ENCODE measurements at places on chromosomes 13 and 19. TPM values are rescaled to one million over a fixed set of nuclear protein-coding genes. Genes with fewer than 3 reads are reported as not detected.

GRCh38 chr13:110726726-110727125 is 13.2 kb downstream of the ING1 start:
- no peak for DNase-seq

GRCh38 chr19:51546650-51547396 is 15.4 kb upstream of the SIGLEC6 start:
- no peak for DNase-seq

DNA sequence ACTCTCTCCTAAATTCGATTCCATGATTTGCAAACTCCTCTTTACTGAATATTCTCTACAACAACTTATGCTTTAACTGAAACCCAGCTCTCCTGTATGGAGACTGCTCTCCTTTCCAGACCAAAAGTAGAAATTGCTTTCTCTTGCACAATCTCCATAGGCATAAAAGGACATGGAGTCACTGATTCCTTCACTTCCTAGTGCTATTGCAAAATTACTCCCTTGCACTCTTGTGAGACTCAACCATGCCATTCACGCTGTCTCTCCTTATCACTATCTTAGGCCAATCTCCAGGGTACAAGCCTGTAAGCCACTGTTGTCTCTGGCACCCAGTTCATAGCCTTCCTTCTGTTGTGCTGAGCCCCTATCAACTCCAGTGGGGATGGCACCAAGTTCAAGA is 30.6 kb downstream of the SERPINE3 start:
- no peak for DNase-seq

- no peak for DNase-seq
These were observed 31.3 kb upstream of the STARD13 start for GRCh38 chr13:33316890-33317289.

DNA sequence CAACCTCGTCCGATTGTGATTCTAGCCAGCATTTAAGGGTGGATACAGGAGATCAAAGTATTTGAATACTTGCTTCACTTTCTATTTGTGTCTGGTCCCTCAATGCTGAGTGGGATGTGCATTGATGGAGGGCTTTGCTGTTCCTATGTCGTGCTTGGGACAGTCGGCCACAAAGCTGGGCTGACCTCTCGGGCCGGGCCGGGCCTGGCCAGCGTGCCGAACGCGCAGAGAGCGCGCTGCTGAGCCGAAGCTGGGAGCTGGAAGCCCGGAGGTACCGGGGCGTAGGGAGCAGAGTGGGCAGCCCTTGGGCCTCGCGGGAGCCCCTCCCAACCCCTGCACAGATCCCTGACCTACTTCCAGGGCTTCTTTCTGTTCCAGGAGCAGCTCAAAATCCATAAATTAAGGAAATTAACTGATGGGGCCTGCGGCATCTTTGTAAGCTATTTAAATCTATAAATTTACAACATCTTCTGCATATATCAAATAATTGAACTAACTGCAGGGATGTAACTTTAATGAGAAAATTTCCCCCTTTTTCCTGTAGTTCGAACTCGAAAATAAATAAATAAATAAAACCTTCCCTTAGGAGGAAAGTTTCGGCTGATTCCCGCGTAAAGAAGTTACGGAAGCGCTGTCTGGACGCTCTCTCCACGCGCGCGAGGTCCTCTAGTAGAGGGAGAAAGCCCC is 1.8 kb upstream of the KCTD15 start:
- DNase-seq: no peak

Gene FOSB
- total RNA-seq: 2.5 TPM

Gene LRFN3
- 8.5 TPM for total RNA-seq
